Thoracic aorta (tissue), 2 donors: ENCODE measurements at places on chromosomes 3 and 15.

DNA sequence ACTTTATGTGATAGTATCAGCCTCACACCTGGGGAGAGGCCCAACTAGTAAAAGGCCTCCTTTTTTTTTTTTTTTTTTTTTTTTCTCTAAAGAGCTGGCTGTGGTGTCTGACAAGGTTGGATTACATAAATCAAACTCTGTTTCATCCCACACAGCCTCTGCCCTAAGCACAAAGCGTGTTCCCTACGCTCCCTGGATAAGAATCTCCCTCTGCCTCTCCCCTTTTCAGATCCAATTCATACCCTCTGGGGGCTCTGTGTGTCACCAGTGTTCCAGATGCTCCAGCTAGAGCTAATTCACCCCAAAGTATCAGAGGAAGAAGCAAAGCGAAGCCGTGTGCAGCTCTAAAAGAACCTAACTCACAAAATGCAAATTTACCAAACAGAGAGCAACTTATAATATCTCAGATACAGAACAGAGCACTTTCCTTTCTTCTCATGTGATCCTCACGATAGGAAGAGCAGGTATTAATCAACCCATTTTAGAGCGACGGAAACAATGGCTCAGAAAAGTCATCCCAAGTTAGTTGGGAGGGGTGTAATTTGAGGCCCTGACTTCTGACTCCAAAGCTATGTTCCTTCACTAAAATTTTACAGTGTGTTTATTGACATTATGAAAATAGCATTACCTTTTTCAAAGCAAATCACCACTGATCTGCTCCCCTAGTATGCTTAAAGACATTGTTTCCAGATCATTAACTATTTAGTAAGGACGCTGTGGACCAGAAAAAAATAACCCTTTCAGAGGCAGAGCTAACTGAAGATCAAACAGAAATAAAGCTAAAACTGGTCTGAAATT, 12.4 kb downstream of the BMF start:
- no peak for DNase-seq

- no peak for DNase-seq
Measured at GRCh38 chr3:120324190-120324589, 25.0 kb downstream of the LRRC58 start.

DNA sequence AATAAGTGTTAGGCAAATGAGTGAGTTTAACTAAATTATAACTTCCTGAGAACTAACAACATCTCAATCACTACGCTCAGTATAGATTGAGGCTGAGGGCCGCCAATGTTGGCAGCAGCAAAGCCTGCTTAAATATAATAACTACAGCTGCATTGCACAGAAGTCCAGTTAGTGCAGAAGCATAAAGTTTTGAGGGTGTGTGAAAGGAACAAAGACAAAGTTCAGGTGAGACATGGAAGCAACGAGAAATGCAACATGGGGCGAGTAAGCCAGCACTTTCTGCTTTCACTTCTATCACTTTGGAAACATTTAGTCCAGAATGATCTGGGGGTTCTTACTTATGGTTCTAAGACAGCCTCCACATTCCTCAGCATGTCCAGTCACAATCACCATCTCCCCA, 1052.3 kb upstream of the CFAP20DC start:
- no peak for DNase-seq

GRCh38 chr3:128395500-128396162, 71.1 kb downstream of the DNAJB8 start:
- DNase-seq, result no peak

DNA sequence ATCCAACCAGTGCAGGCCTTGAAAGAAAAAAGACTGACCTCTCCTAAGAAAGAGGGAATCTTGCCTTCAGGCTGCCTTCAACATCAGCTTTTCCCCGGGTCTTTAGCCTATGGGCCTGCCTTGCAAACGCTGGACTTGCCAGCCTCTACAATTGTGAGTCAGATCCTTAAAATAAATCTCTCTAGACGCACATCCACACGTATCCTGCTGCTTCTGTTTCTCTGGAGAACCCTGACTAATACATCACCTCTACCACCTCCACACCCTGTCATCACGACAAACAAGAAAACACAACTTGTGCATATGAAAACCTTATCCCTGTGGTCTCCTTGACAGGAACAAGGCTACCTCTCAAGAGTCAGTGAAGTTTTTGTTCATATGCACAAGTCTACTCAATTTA, 11.8 kb downstream of the CYFIP1 start:
- no peak for DNase-seq

DNA sequence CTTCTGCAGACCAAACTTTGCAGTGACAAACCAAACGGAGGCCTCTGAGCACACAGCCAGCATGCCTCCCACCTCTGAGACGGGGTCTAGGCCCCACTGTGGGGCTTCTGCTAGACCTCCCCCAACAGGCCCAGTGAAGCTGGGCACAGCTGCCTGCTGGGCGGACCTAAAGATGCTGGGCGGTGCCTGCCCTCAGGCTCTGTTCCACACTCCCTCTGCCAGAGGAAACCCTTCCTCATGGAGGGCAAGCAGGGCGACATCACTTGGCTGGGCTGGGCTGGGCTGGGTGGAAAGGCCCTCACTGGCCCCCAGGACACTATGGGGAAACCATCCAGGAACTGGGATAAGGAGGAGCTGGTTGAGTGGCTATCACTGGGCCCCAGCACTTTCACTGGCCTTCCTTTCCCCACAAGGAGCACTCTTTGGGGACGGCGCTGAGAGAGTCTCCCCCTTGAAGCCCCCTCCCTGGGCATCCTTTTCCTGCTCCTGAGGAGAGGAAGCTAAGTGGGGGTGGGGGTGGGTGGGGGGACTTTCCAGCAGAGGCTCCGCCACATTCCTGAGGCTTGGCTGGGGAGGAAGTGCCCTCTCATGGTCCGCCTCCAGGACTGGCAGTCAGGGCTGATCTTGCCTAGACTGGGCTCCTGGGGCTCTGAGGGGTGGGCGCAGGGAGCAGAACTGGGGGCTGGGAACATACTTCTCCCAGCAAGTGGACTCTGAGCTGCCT, 98.1 kb upstream of the HACD2 start:
- DNase-seq, result no peak
